NCI-H1092 (cell line): ENCODE measurements at places on chromosomes 2 and 18.
A peak's percentile ranks its signal among the peaks of the same experiment; 100 is the strongest.

GRCh38 chr18:51668101-51668500 lies 470.6 kb upstream of the MEX3C start:
- peak; percentile 83 for DNase-seq

DNA sequence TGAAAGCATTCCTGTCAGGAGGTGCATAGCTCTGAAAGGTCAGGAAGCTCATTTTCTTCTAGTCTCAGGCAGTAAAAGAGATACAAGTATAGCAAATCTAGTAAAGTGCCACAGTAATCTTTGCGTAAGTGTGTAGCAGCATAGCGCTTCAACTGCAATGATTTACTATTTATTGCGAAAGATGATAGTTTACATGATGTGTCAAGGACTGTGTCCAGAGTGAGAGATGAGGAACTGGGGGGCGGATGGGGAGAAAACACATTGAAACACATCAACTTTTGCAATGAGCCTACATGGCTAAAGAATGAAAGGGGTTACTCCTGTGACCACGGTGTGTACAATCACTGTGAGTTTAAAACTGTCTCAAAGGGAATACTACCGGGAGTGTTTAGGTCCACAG lies 644.4 kb downstream of the GALR1 start:
- DNase-seq = no peak

GRCh38 chr2:25362434-25363145 lies 20.9 kb upstream of the DNMT3A start:
- no peak for DNase-seq

GRCh38 chr18:35455926-35456763 lies 41.6 kb downstream of the INO80C start:
- no peak for DNase-seq

DNA sequence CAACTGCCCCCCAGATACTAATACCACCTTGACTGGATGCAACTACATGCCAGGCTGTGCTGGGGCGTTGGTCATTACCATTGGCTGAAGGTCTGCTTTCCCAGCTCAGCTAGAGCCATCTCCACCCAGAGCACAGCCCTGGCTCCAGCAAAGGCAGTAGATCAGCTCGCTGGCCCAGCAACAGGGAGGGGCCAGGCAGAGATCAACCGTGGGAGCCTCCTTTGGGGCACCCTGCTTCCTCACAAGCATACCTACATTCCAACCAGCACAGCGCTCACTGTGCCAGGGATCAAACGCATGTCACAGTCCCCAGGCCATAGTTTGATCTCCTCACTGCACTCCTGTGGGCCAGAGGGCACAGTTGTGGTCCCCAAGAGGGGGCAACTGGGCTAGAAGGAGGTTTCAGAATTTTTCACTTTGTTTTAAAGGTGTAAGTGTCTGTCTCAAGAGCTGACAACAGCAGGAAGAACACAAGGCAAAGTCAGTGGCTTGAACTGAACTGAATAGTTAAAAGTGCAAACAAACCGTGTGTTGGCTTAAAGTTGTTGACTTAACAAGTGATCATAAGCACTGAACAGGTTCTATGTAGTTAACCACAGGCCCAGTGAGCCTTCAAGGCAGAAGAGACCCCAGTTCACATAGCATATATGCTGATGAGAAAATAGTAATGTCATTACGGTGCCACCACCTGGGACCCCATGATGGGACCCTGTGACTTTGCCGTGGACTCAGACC lies 70.1 kb upstream of the BZW1 start:
- no peak for DNase-seq

GRCh38 chr2:11904029-11904428 lies 157.6 kb downstream of the LPIN1 start:
- DNase-seq = no peak

- DNase-seq = no peak
Measured at GRCh38 chr18:9743200-9744016, 35.3 kb downstream of the RAB31 start.

DNA sequence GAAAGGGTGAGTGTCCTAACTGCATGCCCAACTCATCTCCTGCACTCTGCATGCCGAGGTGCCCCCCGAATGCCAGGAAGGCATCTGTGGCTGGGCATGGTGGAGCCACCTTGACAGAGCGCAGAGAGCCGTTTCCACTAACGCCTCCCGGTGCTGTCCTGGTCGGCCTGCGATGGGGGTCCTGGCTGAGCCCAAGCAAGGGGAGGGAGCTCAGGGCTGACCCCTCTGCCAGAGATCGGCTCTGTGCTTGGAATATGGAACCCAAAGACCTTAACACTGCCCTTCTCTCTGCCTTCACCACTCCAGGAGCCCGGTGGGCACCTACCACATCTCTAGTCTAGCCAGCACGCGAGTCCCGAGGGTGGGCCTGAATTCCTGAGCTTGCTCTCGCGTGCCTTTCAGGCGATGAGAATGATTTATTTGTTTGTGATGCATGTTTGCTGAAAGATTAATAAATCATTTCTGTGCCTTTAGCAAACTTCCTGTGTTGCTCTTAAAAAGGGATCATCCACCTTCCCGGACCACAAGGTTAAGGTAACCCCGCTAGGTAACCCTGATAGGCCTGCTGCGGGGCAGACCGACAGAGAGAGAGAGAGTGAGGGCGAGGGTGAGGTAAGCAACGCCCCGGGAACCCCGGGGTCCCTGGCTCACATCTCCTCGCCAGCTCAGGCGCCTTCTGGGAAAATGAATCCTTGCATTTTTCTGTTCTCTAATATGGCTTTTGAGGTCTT lies 35.3 kb downstream of the PDIA6 start:
- DNase-seq = no peak

DNA sequence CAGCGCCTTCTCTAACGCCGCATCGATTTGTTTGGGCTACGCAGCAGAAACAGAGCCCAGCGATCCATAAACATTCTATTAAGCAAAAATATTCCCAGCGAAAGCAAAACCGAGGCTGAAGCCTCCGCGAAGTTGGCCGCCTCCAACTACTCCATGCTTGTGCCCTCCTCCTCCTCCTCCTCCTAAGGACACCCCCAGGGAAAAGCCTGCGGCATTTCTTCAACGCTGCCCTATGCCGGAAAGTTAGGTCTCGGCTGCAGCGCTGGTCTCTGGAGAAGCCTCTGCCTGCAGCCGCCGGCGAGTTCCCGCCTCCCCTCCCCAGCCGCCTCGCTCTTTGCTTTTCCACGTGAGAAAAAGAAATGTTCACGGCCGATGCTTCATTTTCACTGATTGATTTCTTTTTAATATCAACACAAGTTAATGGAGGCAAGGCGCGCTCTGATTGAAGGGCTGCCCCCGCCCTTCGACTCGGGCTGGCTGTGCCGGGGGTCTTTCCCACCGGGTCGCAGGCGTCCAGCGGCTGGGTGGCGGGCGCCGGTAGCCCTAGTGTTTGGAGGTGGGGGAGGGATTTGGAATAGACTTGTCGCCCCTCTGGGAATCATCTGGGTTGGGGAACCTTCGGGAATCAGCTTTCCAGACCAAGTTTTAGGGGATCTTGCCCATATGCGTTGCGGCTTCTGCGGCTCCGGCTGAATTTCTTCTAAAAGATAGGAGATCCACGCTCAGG lies 3.9 kb downstream of the NRP2 start:
- no peak for DNase-seq

DNA sequence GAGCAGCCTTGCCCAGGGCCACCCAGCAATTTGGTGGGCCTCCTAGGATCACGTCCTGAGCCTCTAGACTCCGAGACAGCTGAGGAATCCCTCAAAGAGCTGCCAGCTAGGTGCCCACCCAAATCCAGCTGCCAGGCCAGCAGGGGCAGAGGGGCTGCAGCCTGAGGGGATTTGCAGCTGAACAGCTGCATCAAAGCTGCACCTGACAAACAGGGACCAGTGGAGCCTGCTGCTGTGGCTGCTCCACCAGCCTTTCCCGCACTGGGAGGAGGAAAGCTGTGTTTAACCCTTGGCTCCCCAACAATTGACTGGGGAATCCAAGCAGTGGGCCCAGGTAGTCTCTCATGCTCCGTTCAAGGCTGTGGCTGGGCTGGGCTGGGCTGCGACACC lies 8.2 kb downstream of the ADRA2B start:
- DNase-seq = no peak

DNA sequence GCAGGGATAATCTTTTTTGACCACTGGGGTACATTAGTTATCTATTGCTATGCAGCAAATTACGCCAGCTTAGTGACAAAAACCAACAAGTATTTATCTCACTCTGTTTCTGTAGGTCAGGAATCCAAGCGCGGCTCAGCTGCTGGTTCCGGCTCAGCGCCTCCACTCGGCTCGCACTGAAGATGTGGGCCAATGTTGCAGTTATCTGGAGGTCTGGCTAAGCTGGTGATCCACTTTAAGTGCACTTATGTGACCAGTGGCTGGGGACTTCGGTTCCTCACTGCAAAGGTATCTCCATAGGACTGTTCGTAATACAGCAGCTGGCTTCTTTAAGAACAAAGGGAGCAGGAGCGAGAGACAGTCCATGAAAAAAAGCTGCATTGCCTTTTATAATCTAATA lies 591.9 kb downstream of the TMEM182 start:
- no peak for DNase-seq

DNA sequence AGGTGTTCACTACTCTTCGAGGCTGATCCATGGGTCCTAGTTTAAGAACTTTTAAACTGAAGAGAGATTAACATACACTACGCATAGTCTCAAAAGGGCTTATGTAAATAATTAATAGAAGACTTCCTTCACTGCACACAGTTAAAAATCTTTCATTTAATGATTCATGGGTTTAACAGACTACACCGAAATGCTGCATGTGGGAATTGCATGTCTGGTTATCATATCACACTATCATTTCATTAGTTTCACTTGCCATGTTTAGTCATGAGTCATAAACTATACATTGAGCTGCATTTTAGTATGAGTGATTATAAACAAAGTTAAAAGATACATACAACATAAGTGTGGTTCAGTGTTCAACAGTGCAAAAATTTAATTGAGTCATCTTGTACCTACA lies 31.2 kb downstream of the GLS start:
- DNase-seq = no peak

DNA sequence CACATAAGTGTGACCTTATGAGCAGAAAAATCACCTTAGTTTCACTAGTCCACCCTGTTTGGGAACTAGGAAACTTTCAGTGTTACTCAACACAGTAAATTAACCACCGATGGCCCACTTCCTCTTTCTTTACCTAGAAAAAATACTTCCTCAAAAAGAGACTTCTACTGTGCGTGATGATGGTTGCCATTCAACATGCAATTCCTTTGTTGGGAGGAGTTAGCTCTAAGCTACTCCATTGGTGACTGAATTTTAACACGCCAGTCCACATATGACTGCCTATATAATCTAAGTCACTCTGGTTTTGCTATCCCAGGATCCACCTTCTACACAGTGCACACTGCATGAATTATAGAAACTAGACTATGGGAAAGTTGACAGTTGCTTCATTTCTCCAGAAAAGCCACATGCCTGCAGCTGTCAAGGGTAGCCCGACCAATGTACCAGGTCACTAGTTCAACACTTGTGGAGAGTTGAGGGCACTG lies 47.8 kb upstream of the REG3G start:
- no peak for DNase-seq

DNA sequence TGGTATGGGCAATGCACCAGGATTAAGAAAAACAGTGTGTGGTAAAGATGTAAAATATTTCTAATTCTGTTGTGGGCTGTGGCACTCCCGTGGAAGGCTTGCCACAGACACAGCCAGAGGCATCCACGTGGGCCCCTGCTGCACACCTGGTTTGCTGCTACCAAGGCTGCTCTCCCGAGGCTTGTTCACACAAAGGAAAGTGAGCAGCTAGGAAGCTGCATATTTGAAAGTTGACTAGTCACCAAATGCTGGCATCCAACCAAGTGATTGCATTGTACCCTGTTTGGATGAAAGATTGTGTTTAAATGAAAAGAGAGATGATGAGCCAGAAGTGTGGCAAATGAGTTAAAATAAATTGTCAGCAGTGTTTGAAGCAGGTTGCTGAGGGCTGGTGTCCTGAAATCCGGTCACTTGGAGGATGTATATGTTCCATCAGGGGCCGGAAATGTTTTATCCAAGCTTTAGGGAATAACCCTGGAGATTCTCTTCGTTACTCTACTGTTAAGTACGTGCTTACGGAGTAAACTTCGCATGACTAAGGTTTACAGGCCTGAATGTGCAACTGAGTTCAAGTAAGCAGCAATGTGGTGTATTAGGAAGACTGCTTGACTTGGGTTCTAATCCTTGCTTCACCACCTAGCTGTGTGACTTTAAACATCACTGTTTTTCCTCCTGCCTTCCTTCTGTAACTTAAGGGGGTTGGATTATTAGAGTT lies 86.1 kb downstream of the MSH2 start:
- no peak for DNase-seq

DNA sequence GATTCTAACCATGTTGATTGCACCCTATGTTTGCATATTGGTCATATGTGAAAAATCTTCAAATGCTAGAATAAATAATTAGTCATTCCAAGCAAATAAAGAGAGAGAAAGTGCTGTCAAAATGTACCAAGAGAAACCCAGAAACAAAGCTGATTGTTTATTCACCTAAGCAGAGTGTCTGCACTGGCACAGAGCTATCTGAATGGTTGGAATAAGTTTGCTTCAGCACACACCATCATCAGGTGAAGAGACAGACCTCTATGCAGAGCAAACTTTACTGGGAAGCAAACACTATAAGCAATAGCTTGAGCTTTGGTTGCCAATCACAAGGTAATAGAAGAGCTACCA lies 25.4 kb downstream of the DSG4 start:
- DNase-seq = no peak

DNA sequence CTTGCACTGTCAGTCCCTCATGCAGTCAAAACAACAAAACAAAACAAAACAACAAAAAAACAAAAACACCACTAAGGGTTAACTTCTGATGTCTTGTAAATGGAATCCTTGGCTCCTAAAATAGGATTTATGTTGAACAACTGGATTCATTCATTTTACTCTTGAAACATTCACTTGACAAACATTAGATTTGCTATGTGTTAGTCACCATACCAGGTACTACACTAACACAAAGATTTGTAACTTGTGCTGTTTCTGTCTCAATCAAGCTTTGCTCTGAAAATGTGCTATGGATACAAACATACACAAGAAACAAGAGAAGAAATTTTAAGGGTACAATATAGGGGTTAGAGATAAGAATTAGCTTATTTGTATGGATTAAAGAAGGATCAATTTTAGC lies 812.8 kb downstream of the LRP1B start:
- DNase-seq = no peak

- no peak for DNase-seq
Measured at GRCh38 chr18:22314420-22314819, 103.3 kb downstream of the CTAGE1 start.

GRCh38 chr18:59484561-59485328 lies 125.7 kb upstream of the LMAN1 start:
- no peak for DNase-seq
